Coronary artery (tissue), 2 donors: ENCODE measurements at places on chromosomes 3 and 15.

- DNase-seq = no peak
These were observed 426.7 kb upstream of the FRG2C start for GRCh38 chr3:75237477-75237876.

DNA sequence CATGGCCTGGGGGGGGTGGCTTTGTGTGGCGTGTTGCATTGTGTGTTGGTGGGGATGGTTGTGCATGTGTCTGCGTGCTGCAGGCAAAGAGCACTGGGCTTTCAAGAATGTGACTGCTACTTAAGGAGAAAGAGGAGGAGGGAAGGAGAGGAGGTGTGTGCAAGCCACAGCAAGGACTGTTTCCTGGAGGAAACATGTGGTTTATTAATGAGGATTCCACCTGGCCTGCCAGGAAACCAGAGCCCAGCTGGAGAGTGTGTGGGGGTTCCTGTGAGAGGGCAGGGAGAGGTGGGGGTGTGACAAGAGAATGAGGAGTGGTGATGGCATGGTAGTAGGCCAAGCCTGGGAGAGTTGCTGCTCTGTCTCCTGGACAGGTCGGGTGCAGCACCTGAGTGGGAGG is 258.1 kb upstream of the ROPN1 start:
- DNase-seq = no peak

GRCh38 chr3:153099131-153099530 is 62.9 kb upstream of the RAP2B start:
- no peak for DNase-seq

DNA sequence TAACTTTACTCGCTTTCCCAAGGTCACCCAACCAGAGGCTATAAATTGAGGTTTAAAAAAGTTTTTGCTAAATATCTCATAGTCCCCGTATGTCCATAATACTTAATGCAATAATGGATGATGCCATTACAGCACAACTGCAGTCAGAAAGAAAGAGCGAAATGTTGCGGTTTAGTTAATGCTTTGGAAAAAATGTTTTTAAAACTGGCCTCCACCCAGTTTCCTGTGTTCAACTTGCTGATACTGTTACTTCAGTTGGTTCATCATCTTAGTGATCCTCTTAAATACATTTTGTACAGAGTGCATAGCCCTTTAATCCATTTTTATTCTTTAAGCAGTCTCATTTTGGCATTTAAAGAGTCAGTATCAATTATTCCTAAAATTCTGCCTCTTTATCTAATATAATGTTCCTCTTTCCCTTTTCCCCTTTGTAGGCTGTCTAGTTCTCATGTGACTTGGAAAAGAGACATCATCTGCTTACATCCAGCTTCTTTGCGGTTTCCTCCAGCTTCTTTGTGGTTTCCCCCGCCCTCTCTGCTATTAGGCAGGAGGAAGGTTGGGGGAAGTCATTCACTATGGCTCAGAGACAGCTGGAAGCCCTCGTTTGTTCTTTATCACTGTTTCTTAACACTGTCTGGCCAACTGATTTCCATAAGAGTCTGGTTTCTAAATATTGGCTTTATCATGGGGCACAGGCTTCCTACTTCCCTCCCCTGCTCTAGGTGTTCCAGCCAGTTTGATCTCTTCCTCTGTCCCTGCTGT is 154.3 kb downstream of the GOLIM4 start:
- DNase-seq = no peak

DNA sequence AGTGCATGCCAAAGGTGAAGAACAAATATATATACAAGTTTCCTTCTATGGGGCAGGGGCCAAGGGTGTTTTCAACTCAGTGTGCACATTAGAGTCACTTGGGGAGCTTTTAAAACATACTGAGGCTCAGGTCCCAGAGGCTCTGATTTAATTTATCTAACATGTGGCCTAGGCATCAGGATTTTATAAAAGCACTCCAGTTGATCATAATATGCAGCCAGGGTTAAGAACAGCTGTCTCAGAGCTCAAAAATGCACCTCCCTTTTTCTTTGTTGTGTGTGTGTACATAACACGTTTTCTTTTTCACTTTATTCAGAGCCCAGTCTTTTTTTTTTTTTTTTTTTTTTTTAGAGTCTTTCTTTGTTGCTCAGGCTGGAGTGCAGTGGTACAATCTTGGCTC is 57.9 kb upstream of the SETD2 start:
- DNase-seq = no peak

GRCh38 chr3:101303089-101303731 is 17.2 kb downstream of the IMPG2 start:
- no peak for DNase-seq

DNA sequence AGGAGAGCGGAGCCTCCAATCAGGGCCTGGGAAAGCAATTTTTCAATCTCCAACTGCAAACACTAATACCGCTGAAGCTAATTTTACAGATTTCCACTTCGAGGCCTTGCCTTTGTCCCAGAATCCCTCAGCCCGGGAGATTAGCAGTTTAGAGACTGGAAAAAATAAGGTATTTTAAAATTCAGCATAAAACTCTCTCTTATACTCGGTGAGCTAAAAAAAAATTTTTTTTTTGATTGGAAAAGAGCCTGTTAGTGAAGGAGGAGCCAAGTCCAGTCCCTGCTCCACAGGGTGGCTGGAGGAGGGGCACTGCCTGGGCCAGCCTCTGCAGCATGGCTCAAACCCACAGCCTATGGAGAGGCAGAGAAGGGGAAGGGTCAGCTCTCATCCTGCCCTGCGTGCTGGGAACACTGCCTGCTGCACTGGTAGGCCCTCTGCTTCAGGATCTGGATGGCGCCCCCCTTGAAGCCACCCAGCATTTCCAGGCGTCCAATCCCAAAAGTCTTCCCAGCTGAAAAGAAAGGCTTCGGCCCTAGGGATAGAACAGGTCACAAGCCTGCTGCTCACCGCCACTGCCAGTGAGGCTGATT is 48.9 kb downstream of the CACNA2D2 start:
- no peak for DNase-seq

GRCh38 chr3:156743859-156744258 is 69.5 kb downstream of the TIPARP start:
- DNase-seq = no peak

GRCh38 chr3:38083871-38084333 is 44.9 kb downstream of the DLEC1 start:
- no peak for DNase-seq
